HFFc6 (cell line): ENCODE measurements at places on chromosomes 1 and 21. TPM values are rescaled to one million over a fixed set of nuclear protein-coding genes. Genes with fewer than 3 reads are reported as not detected.
A peak's percentile ranks its signal among the peaks of the same experiment; 100 is the strongest.

- no peaks in the 10 kb centered on the region for H3K4me1 ChIP-seq
- peaks cover 5% of the 10 kb centered on the region; the same call in 1 of the 2 replicates for H3K27me3 ChIP-seq
- DNase-seq: no peak
- H3K27ac ChIP-seq: no peak within 1 kb of the TSS
- H3K4me3 ChIP-seq: no peak within 1 kb of the TSS
Measured at GRCh38 chr1:177170756-177171535, at the start of gene BRINP2. TSS of gene BRINP2 (plus strand) at chr1:177170958. CDS start at chr1:177229877, 58,919 bp downstream.

- no peak overlapping the region for H3K27ac ChIP-seq
- no peaks in the 10 kb centered on the region for H3K36me3 ChIP-seq
- DNase-seq: no peak
- H3K4me1 ChIP-seq: peaks cover 11% of the 10 kb centered on the region
- peaks cover 53% of the 10 kb centered on the region for H3K27me3 ChIP-seq
Measured at GRCh38 chr21:44713130-44713529, 1.8 kb upstream of the TSPEAR start.

- no peak overlapping the region for H3K27ac ChIP-seq
- H3K4me3 ChIP-seq: no peak overlapping the region
- peaks cover 2% of the 10 kb centered on the region; the same call in 1 of the 2 replicates for H3K27me3 ChIP-seq
- peaks cover 13% of the 10 kb centered on the region for H3K4me1 ChIP-seq
- no peak for DNase-seq
- H3K36me3 ChIP-seq: 0 out of 2 replicates have a peak, but pooled peaks cover 10% of the 10 kb centered on the region
Measured at GRCh38 chr1:97174039-97174704, 452.6 kb downstream of the PTBP2 start.

DNA sequence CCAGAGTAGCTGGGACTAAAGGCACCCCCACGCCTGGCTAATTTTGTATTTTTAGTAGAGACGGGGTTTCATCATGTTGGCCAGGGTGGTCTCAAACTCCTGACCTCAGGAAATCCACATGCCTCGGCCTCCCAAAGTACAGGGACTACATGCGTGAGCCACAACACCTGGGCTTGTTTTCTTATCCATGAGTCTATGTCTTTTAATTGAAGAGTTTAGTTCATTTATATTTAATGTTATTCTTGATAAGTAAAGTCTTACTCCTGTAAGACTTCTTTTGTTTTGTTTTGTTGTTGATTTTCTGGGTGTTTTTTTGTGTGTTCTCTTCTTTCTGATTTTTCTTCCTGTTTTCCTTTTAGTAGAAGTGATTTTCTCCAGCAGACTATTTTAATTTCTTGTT lies 621.0 kb downstream of the LTN1 start:
- DNase-seq: no peak
- no peaks in the 10 kb centered on the region for H3K27me3 ChIP-seq
- no peak overlapping the region for H3K4me3 ChIP-seq
- H3K36me3 ChIP-seq: peaks cover 10% of the 10 kb centered on the region
- no peak overlapping the region for H3K27ac ChIP-seq
- H3K4me1 ChIP-seq: peaks cover 14% of the 10 kb centered on the region

- no peak for DNase-seq
- H3K4me3 ChIP-seq: no peak overlapping the region
- no peaks in the 10 kb centered on the region for H3K4me1 ChIP-seq
- no peak overlapping the region for H3K27ac ChIP-seq
- no peaks in the 10 kb centered on the region for H3K36me3 ChIP-seq
- peaks cover 2% of the 10 kb centered on the region for H3K27me3 ChIP-seq
Measured at GRCh38 chr1:29324771-29325351, 88.5 kb downstream of the PTPRU start.

GRCh38 chr1:198667807-198668206 lies 29.0 kb downstream of the PTPRC start:
- DNase-seq: peak; percentile 30
- no peak overlapping the region for H3K4me3 ChIP-seq
- peak overlapping the region; percentile 97 for H3K27ac ChIP-seq

DNA sequence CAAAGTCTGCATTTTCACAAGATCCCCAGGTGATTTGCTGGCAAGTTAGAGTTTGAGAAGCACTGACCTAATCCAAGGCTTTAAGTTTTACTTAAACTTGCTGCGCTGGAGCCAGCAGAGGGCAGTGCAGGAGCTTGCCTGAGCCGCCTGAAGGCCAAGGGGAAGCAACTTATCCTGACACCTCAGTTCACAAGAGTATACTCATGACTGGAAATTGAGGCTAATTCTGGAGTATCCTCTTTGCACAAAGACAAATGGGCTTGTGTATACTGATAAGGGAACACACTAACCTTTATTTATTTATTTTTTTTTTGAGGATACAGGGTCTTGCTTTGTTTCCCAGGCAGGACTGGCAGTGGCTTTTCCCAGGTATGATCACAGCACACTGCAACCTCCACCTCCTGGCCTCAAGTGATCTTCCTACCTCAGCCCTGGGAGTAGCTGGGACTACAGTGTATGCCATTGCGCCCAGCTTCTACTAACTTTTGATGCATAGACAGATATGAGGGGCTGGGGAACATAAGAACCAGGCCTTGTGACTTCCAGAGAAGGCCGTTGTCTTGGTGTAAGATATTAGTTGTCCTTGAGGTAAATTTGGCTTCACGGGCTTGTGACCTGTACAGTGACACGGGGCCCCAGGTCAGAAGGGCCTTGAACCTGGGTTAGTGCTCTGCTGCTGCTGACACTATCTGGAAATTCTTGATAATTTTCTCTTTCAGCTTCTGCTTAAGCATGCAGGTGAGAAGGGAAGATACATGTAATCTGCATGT lies 29.0 kb upstream of the SLAMF1 start:
- no peaks in the 10 kb centered on the region for H3K36me3 ChIP-seq
- H3K27ac ChIP-seq: no peak overlapping the region
- no peak overlapping the region for H3K4me3 ChIP-seq
- H3K4me1 ChIP-seq: no peaks in the 10 kb centered on the region
- peaks cover 12% of the 10 kb centered on the region for H3K27me3 ChIP-seq

DNA sequence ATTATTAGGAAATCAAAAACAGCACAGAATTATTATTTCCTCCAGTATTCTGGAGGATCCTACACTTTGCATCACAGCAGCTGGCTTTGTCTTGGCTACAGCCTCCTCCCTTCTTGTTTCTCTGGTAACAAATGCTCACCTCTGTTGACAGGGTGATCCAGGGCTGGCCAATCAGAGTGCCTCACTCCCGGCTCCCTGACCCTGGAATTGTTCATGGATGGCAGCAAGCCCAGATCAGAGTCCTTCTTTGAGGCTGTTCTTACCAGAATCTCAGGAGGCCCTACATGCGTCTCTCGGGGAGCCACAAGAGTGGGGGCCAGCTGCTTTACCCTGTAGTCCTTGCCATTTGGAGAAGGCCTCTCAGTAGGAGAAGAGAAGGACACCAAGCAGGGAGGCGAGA lies 48.4 kb upstream of the IGSF5 start:
- H3K4me3 ChIP-seq: no peak overlapping the region
- H3K36me3 ChIP-seq: no peaks in the 10 kb centered on the region
- no peak for DNase-seq

- H3K27ac ChIP-seq: no peak overlapping the region; the same call in 1 of the 2 replicates
- peaks cover 8% of the 10 kb centered on the region for H3K27me3 ChIP-seq
- peaks cover 13% of the 10 kb centered on the region for H3K4me1 ChIP-seq
- H3K4me3 ChIP-seq: no peak overlapping the region
- peak; percentile 53 for DNase-seq
Measured at GRCh38 chr1:87149241-87150041, 179.2 kb upstream of the LMO4 start.

DNA sequence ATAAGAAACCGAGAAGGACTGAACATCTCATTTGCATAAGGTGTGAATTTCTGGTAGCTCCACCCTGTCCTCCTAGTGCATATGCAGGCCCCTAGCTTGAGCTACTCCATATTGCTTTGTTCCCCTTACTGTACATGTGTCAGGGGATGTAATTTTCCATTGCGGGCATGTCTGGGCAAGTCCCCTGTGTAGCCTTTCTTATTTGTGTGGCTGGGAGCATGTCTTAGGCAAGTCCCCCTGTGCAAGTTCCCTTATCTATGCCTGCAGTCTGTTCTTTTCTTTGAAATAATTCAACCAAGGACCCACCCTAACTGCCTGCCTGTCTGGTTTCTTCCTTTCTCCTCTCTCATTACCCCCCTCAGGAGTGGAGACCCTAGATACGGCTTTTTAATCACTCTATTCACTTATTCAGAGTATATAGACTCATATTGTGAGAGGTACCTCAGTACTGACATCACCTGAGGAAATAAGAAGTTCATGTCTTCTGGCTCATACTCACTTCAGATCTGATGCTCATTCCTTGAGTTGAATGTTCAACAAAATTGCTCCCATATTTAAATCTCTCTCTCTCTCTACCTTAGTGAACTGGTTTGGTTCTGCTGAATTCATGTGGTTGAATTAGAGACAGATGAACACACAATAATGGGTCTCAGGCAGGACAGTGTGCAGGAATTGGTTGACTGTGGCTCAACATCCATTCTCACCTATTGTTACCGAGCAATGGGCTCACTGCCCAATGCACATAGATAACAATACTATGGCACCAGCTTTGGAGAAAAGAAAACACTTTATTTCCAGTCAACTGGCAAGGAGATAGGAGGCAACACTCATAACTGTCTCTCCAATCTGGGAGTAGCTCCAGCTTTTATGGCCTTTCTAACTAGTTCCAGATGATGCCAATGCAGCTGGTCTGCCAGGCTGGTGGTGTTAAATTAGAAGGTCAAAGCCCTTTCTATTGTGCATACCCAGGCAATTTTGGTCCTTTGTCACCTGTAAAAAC lies 27.9 kb upstream of the NPL start:
- no peak overlapping the region for H3K27ac ChIP-seq
- no peak for DNase-seq
- peaks cover 16% of the 10 kb centered on the region for H3K27me3 ChIP-seq
- H3K4me1 ChIP-seq: peaks cover 7% of the 10 kb centered on the region
- H3K4me3 ChIP-seq: no peak overlapping the region
- no peaks in the 10 kb centered on the region for H3K36me3 ChIP-seq

- DNase-seq: peak; percentile 69
- peaks cover 29% of the 10 kb centered on the region for H3K4me1 ChIP-seq
- no peaks in the 10 kb centered on the region for H3K36me3 ChIP-seq
- peaks cover 3% of the 10 kb centered on the region; the same call in 1 of the 2 replicates for H3K27me3 ChIP-seq
- peak overlapping the region; percentile 62; the same call in 1 of the 2 replicates for H3K4me3 ChIP-seq
Measured at GRCh38 chr1:243890576-243890975, 40.5 kb upstream of the AKT3 start.

GRCh38 chr1:119703666-119704450 lies 7.9 kb upstream of the PHGDH start:
- peaks cover 13% of the 10 kb centered on the region for H3K4me1 ChIP-seq
- no peak overlapping the region for H3K4me3 ChIP-seq
- H3K27ac ChIP-seq: no peak overlapping the region
- peaks cover 11% of the 10 kb centered on the region for H3K36me3 ChIP-seq
- DNase-seq: no peak

- no peaks in the 10 kb centered on the region; the same call in 1 of the 2 replicates for H3K36me3 ChIP-seq
- H3K4me3 ChIP-seq: no peak overlapping the region
- DNase-seq: no peak
- peaks cover 30% of the 10 kb centered on the region for H3K4me1 ChIP-seq
- H3K27me3 ChIP-seq: peaks cover 5% of the 10 kb centered on the region; the same call in 1 of the 2 replicates
Measured at GRCh38 chr1:32706491-32706890, 3.9 kb upstream of the SYNC start.

- peak overlapping the region; percentile 95 for H3K27ac ChIP-seq
- H3K27me3 ChIP-seq: peaks cover 6% of the 10 kb centered on the region; the same call in 1 of the 2 replicates
- H3K4me1 ChIP-seq: peaks cover 51% of the 10 kb centered on the region
Measured at GRCh38 chr1:27967106-27967883, 7.5 kb downstream of the XKR8 start.

DNA sequence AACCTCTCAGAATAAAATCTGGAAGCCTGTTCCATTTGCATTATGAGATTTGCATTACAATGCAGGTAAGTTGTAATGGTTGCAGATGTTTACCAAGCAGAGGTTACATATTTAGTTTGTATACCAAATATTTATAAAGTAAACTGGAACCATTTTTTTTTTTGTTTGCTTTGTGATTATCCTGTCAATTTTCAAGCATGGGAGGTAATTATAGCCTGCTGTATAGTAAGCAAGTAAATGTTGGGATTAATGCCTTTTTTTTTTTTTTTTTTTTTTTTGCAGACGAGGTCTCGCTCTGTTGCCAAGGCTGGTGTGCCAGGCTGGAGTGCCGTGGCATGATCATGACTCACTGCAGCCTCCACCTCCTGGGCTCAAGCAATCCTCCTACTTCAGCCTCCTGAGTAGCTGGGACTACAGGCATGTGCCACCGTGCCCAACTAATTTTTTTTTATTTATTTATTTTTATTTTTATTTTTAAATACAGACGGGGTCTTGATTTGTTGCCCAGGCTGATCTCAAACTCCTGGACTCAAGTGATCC lies 21.0 kb downstream of the NFYC start:
- no peak for DNase-seq
- H3K27ac ChIP-seq: no peak overlapping the region
- H3K36me3 ChIP-seq: peaks cover 18% of the 10 kb centered on the region
- no peaks in the 10 kb centered on the region for H3K27me3 ChIP-seq
- H3K4me3 ChIP-seq: no peak overlapping the region

GRCh38 chr1:41538741-41539417 lies 54.4 kb upstream of the EDN2 start:
- peaks cover 59% of the 10 kb centered on the region for H3K4me1 ChIP-seq
- no peak overlapping the region for H3K4me3 ChIP-seq
- no peaks in the 10 kb centered on the region for H3K36me3 ChIP-seq
- H3K27me3 ChIP-seq: peaks cover 4% of the 10 kb centered on the region; the same call in 1 of the 2 replicates
- H3K27ac ChIP-seq: no peak overlapping the region
- DNase-seq: no peak

DNA sequence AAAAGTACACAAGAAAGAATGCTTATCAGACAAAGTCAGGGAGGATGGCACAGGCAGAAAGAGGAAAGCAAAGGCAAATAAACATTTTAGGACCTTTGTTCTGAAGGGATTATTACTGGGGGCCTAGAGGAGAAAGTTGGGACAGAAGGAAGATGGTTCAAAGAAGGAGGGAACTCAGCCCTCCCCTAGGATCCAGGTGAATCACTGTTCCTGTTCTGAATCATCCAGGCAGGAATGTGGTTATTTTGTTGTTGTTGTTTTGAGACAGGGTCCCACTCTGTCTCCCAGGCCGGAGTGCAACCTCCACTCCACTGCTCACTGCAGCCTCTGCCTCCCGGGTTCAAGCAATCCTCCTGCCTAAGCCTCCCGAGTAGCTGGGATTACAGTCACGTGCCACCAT lies 38.5 kb upstream of the PSEN2 start:
- no peak for DNase-seq
- no peak overlapping the region for H3K27ac ChIP-seq

GRCh38 chr1:61389194-61389925 lies 307.0 kb downstream of the NFIA start:
- no peak for DNase-seq
- H3K36me3 ChIP-seq: no peaks in the 10 kb centered on the region
- H3K4me1 ChIP-seq: peaks cover 12% of the 10 kb centered on the region
- no peaks in the 10 kb centered on the region; the same call in none of the 2 replicates for H3K27me3 ChIP-seq

The ARHGAP29 gene
- 34.1 to 54.8 TPM (median 40.0 TPM) in 3 replicates for total RNA-seq

The MATN1 gene
- 0.06 TPM in 1 of 2 replicates, not detected in the other for total RNA-seq

The APOBEC4 gene
- total RNA-seq: not detected in 3 replicates

The PRAMEF1 gene
- total RNA-seq: not detected in 3 replicates

The ALX3 gene
- 0.92 to 10.0 TPM (median 8.6 TPM) in 3 replicates for total RNA-seq

The TDRD10 gene
- total RNA-seq: not detected in 3 replicates

The SV2A gene
- total RNA-seq: 15.9 to 28.5 TPM (median 16.2 TPM) in 3 replicates

The CR1L gene
- not detected in 3 replicates for total RNA-seq

The RGS18 gene
- not detected in 3 replicates for total RNA-seq

The B3GALT5 gene
- total RNA-seq: 0.31 and 0.68 TPM in 2 replicates

The ARV1 gene
- total RNA-seq: 20.4 to 23.7 TPM (median 21.1 TPM) in 3 replicates
